DMS79 (cell line): ENCODE measurements at places on chromosomes 5 and 9.

GRCh38 chr5:113147101-113147508, 170.5 kb downstream of the DCP2 start:
- DNase-seq = no peak

GRCh38 chr5:1235379-1235778, 10.2 kb downstream of the SLC6A18 start:
- DNase-seq = no peak

- no peak for DNase-seq
Measured at GRCh38 chr5:50898966-50899365, 232.5 kb downstream of the PARP8 start.

DNA sequence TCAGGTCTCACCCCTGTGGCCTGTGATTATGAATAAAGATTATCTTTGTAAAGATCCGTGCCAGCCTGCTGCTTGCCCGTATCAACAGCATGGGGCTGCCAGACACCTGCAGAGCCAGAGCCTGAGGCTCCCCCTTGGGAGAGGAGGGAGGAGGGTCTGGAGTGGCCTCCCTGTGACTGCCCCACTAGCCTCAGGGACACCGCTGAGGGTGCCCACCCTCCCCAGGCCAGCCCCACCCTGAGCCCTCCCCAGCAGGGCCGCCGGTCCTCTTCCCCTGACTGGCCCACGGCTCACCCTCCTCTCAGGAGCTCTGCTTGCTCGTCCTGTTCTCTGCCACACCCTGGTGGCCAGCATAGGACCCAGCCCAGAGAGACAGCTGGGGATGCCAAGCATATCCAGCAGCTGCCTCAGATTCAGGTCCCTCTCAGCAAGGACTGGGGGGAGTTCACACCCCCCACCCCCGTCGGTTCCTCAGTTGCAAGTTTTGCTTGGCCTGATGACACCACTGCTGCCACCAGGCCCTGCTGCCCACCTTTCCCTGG, 1.9 kb downstream of the SSNA1 start:
- DNase-seq = no peak

DNA sequence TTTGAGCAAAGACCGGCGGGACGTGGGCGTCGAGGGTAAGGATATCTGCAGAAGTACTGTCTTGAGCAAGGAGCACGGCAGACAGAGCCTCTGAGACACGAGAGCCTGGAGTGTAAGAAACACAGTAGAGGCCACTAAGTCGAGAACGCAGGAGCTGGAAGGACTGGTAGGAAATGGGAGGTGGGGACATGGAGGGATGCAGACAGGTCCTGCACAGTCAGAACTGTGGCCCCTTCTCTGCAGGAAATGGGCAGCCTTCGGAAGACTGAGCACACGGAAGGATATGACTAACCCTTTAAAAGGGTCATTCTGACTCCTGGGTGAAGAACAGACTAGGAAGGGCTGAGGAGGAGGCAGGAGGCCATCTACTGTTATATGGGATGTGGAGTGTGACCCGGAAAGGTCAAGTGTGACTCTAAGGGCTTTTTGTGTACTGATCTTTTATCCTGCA, 1.4 kb upstream of the CAMSAP1 start:
- no peak for DNase-seq

GRCh38 chr5:173094012-173094661, 38.0 kb downstream of the CREBRF start:
- DNase-seq = no peak

- DNase-seq = no peak
Measured at GRCh38 chr9:114811301-114811700, 5.5 kb upstream of the TNFSF15 start.

GRCh38 chr9:71909887-71910649, 925 bp downstream of the ABHD17B start:
- no peak for DNase-seq

DNA sequence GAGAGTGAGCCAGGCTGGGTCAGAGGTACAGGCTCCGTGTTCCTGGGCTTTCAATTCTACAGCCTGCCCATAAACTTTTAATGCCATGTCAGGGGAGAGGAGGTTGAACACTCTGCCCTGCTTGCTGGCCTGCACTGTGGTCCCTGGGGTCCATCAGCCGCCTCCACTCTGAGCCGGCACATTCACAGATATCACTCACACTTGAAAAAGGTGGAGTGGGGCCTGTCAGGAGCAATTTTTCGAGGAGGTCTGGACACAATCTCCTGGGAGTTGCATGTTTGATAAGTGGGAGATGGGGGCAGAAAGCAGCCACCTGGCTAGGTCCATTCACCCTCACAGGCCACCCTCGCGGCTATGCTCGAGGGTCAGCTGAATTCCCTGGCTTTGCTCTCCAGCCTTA, 22.9 kb downstream of the S1PR3 start:
- DNase-seq = no peak

GRCh38 chr9:133238272-133238850, 29.3 kb upstream of the OBP2B start:
- DNase-seq = no peak

DNA sequence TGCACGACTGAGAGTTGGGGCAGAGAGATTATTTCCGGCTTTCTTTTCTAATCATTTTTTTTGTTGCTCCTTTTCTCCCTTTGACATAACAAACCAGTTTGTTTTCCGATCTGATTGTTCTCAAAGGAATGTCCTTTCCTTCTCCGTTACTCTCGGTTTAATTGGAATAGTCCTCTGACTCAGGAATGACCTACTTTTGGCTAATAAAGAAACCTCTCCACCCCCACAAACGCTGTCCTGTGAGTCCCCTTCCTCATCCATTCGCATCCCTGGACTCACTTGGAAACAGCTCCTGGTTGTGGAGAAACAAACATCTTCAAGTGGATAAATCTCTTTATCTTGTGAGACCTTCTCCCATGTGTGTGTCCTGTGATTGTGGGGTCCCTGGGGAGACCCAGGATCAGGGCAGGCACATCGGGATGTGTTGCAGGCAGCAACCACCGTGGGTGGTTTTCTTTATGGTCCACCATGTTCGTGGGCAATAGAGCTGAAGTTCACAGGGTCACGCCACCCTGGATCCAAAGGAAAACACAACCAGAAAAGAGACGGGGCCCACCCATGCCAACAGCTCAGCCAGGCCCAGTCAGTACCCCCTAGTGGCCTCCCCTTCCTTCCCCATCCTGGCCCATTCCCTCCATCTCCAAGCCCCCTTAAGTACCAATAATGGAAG, 45.2 kb upstream of the NEK6 start:
- no peak for DNase-seq

DNA sequence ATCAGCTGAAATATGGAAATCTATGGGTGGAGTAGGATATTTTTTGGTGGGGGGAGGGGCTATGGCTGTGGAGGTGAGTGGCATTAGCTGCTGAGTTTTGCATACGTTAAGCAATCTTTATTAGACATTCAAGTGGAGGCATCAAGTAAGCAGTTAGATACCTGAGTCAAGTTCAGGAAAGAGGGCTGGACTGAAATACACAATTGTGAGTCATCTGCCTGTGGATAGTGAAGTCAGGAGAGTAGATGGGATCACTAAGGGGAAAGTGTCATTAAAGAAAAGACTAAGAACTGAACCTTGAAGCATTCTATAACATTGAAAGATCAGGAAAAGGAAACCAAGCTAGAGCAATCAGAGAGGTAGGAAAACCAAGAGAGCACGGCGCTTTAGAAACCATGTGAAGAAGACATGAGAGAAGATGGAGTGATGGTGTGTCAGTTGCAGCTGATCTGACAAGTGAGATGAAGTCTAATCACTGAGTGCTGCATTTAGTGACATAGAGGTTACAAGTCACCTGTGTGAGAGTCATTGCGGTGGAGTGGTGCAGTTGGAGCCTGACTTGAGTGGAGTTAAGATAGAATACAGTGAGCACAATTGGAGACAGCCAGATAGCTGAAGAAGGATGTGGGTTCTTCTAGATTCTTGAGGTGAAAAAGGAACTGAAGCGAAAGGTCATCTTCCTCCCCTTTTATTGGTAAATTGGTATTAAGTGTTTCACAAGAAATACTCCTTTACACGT, 88.7 kb downstream of the PIP5K1B start:
- no peak for DNase-seq

DNA sequence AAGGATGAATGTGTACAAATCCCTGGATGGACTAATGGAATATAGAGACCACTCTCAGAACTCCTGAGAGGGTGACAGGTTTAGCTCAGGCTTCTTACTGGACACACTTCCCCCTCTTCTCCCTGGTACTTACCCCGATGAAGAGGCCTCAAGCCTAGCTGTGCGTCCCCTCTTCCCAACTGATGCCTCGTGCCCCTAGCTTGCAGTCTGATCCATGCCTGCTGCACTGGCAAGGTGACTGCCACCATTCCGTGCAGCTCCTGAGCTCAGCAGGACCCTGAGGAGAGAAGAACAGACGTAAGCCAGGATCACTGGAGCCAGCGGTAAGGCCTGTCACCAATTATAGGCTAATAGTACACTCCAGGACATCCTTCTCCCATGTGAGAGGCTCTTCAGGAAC, 5.5 kb upstream of the STOML2 start:
- DNase-seq = no peak

DNA sequence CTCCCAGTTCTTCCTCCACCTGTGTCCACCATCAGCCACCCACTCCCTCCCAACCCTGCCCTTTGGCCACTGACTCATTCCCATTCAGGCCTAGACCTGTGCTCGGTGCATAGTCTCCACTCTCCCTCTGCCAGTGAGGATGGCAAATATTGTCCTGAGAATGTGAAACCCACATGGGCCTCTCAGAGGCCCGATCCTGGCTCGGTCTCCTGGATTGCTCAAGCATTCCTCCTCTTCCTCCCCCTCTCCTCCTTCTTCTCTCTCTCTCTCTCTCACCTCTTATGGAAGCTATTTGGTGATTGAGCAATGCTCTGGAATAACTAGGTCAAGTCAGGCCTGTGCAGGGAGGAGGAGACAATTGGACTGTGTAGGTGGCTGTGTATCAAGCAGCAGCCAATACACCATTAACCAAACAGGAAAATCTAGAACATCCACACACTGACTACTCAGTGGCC, 99.9 kb downstream of the KLF4 start:
- DNase-seq = no peak

DNA sequence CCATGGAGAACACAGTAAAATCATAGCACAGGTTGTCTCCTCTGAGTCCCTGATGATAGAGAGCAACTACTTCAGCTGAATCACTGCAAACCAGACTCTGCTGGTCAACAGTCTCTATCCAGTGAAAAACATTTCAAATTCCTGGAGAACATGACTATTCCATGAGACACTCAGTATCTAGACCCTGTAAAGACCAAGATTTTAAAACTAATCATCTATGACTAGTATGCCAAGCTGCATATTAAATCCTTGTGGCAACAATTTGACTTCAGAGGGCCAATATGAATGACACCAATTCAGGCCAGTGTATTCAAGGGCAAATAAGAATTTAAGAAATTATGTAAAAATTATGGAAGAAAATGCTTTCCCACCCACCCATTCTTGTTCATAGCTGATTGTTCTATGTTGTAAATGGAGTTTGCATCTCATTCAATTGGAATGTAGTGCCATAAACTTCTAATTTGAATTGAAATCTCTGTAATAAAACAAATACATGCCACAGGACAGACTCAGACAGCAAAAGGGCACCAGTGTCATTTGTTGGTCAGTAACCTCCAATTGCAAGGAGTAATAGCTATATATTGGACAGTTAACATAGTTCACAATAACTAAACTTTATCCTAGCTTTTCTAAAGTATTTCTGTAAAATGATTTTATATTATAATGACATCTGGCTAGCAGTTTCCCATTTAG, 80.1 kb upstream of the LPAR1 start:
- no peak for DNase-seq
